ENCODE measurements at places on chromosomes 11 and 22.

DNA sequence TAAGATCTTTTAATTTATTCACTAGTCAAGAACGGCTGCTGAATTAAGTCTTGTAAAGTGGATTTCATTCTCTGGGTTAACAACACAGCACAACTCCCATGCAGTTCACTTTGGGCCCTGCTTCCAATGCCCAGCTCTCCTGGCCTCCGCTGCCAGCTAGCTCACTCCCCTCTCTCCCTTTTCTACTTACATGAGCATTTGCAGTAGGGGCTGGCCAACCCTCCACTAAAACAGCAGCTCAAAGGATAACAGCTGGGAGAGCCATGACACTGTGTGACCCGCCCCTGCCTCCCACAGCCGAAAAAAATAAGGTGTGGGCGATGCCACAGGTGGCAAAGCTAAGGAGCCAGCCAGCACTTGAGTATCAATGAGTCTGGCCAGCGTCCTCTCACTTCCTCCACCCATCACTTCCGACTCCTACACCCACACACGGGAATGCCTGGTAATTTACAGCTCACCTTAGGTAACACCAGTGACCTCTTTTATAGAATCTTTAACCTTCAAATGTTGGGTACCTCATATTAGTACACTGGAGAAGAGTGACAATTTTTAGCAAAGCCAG, 56.8 kb downstream of the DGCR2 start:
- no peak for DNase-seq

GRCh38 chr22:22569218-22569617, 10.2 kb upstream of the PRAME start:
- no peak for DNase-seq

GRCh38 chr11:85831050-85831449, 20.1 kb upstream of the SYTL2 start:
- DNase-seq, result no peak

- no peak for DNase-seq
Observed at GRCh38 chr11:66419825-66420224, 1.0 kb upstream of the NPAS4 start.

- no peak for DNase-seq
Observed at GRCh38 chr11:121722431-121723245, 269.9 kb upstream of the SORL1-AS1 start.

GRCh38 chr11:66221726-66222236, 46.7 kb upstream of the RAB1B start:
- DNase-seq, result no peak

- DNase-seq, result no peak
Observed at GRCh38 chr22:29838599-29838956, 504 bp upstream of the ASCC2 start.
